Stimulated activated CD8-positive, alpha-beta memory T cell treated with anti-CD3 and anti-CD28 coated beads, Interleukin-4, amount 100 ng/mL, for 48 hours (primary cell): ENCODE measurements at places on chromosomes 5 and 9.

GRCh38 chr9:32823551-32823950 is 40.2 kb downstream of the TMEM215 start:
- DNase-seq: no peak

- no peak for DNase-seq
Measured at GRCh38 chr9:4321554-4321953, 21.7 kb upstream of the GLIS3 start.

- DNase-seq: no peak
Measured at GRCh38 chr9:77569335-77569734, 78.8 kb downstream of the GNA14 start.

DNA sequence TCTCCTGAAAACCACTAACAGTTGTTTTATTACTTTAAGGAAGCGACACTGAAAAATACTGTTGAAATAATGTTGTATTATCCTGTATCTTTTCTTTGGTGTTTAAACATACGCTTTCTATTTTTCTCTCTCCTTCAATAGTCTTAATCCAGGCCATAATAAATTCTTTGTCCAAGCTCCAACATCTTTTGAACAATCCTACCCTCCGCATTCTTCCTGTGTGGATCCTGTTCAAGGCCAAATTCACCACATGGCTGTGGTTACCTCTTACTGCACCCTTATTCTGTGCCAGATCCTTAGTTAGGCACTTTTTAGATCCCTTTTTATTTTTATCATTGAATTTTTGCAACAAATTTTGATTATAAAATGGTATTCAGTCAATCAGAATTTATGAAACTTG is 1691.5 kb downstream of the MAT2B start:
- no peak for DNase-seq

- no peak for DNase-seq
Measured at GRCh38 chr5:154753792-154754191, 1.4 kb upstream of the LARP1 start.

GRCh38 chr5:72951671-72952468 is 4.0 kb upstream of the FCHO2 start:
- DNase-seq: no peak

DNA sequence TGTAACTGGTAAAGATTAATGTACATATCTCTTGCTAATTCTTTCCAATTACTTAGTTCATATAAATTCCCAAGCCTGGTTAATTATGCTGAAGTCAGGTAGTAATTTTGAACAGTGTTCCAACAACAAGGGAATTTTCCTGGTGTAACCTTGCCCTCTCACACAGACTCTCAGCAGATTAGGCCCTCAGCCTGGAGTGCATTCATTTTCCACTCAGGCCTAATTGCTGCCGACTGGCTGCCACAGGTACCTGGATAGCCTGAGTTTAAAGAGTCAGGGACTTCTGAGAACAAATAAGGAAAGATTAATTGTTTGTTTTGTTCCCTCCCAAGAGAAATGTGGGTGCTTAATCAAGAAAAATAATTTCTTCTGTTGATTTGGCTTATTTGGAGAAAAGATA is 71.4 kb downstream of the PPIC start:
- no peak for DNase-seq

GRCh38 chr5:178449163-178450070 is 140.8 kb downstream of the COL23A1 start:
- no peak for DNase-seq

DNA sequence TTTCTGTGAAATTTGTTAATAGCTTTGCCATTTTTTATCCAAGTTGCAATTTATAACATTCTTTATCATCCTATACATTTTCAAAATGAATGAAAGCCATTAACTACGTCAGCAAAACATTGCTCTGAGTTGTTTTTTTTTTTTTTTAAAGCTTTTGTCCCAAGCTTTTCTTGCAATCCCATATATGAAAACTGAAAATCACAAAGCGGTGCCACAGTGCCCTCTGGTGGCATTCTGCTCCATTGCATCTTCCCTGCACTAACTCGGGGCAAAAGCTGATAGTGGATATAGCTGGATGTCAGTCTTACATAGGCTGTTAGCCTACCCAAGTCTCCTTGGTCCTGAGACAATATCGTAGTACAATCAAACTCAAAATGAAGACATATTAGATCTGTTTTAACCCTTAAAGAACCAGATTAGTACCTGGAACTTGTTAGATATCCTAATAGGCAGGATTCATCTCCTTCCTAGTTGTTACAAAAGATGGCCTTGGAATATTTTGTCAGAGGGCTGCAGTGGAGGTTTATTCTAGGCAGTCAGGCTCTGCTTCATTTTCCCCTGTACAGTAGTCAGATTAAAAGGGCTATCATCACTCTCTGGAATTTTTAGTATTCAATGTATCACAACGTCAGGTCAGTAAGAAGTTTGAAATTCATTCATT is 669.9 kb downstream of the PTPRD start:
- DNase-seq: peak; percentile 73

GRCh38 chr5:16446993-16447392 is 18.6 kb downstream of the ZNF622 start:
- DNase-seq: no peak
